ENCODE measurements at places on chromosomes 7 and 10. TPM values are rescaled to one million over a fixed set of nuclear protein-coding genes. Genes with fewer than 3 reads are reported as not detected.

GRCh38 chr7:142228537-142229104 lies 29.2 kb downstream of the PRSS58 start:
- no peak for DNase-seq

DNA sequence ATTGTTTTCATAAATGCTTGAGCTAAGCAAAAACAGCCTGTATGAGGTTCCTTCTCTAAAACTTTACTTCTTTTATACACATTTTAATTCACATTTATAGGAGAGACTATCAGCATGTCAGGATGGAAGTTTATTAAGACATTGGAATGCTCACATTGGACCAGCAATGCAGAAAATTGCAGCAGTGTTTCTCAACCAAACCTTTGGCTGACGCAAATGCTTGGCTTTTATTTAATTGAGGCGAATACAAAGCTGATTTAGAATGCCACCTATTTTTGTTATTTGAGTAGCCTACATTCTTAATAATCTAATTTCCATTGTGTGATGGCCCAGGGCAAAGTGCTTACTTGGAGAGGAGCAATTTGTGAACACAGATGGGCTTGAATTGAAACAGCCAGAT lies 283.2 kb downstream of the ARL4A start:
- DNase-seq = no peak

DNA sequence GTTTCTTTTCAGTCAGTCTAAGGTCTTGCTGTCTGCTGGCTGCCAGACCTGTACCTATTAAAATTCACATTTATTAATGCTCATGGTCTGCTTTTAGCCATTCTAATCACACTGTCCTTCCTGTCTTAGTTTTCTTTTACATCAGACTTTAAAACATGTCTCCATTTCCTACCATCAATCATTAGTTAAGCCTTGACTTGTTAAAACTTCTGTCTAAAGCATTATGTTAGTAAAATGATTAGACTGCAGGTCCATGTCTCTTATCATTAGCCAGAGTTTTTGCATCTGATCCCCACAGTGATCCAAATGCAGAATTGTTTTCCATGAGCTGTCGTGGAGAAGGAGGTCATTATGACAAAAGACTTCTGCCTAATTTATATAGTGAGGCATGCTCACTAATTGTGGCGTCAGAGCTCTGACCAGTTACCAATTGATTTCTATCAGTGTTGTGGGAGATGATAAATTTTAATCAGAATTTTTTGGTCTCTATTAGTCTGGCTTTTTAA lies 226.5 kb downstream of the DKK1 start:
- no peak for DNase-seq

The ABCB1 gene
- polyA plus RNA-seq = 14.9 TPM
